ENCODE measurements at places on chromosomes 5 and 9. TPM values are rescaled to one million over a fixed set of nuclear protein-coding genes. Genes with fewer than 3 reads are reported as not detected.

DNA sequence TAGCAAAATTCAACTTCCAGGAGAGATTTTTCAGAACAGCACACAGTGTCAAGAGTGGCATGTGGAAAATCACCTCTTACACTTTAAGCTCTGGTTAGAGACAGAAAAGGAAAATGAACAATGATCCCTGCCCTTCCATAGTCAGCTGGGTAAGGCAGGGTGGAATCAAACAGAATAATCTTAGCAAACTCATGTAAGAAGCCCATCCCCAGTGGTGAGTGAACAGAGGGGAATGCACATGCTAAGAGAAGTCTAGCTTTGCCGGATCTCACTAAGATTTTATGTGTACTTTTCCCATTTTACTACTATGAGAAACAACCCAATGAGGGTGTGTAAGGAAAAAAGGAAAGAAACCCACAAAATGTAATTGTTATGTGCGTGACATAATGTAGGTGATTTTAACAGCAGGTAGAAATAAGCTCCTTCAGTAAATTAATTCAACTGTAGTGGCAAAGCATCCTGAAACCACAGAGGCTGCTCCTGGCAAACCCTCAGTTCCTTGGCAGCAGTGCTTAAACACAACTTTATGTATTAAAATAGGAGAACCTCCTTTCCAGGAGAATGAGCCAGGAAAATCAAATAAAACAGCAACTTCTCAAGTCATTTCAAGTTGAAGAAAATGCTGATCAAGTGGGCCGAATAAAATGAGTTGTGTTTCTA, 366.0 kb upstream of the TRPC7 start:
- H3K36me3 ChIP-seq: no peaks in the 10 kb centered on the region
- no peak for DNase-seq
- no peaks in the 10 kb centered on the region for H3K27me3 ChIP-seq
- H3K4me3 ChIP-seq: no peak overlapping the region

DNA sequence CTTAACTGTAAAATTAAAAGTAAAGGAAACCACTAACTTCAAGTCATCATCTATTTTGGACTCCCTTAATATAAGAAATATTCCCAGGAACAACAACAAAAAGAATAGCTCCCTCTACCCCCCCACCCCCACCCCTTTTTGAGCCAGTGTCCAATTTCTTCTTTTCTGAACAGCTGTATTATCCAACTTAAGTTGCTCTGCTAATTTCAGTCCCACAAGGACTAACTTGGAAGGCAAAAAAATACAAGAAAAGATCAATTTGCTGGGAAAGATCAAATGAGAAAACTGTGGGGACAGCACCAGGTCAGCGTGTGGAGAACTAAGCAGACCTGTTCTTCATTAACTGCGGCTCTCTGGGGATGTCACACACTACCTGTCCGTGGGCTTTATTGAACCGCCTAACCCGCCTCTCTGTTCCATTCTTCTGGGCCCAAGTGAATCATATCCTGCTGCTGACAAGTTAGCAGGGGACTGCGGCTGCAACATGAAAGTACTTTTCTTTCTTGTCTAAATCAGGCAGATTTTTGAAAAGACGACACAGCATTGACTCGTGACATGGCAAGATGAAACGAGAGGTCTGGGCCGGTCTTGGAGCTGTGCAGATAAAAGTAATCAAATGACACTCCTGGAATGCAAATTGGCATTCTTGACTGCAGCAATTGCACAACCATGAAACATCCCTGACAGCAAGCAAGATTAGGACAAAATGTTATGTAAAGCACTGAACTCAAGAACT, 2.7 kb downstream of the BNC2 start:
- DNase-seq: no peak
- no peak overlapping the region for H3K27ac ChIP-seq
- H3K36me3 ChIP-seq: no peaks in the 10 kb centered on the region
- peaks cover 55% of the 10 kb centered on the region for H3K27me3 ChIP-seq
- H3K4me1 ChIP-seq: peaks cover 27% of the 10 kb centered on the region

GRCh38 chr5:39231705-39232525, 12.6 kb upstream of the FYB1 start:
- no peaks in the 10 kb centered on the region for H3K36me3 ChIP-seq
- H3K27ac ChIP-seq: no peak overlapping the region
- H3K4me3 ChIP-seq: no peak overlapping the region
- DNase-seq: no peak

GRCh38 chr5:93034621-93035590, 546.1 kb downstream of the NR2F1-AS1 start:
- no peaks in the 10 kb centered on the region for H3K36me3 ChIP-seq
- no peaks in the 10 kb centered on the region for H3K27me3 ChIP-seq
- no peak overlapping the region for H3K27ac ChIP-seq
- H3K4me1 ChIP-seq: no peaks in the 10 kb centered on the region
- H3K4me3 ChIP-seq: no peak overlapping the region

DNA sequence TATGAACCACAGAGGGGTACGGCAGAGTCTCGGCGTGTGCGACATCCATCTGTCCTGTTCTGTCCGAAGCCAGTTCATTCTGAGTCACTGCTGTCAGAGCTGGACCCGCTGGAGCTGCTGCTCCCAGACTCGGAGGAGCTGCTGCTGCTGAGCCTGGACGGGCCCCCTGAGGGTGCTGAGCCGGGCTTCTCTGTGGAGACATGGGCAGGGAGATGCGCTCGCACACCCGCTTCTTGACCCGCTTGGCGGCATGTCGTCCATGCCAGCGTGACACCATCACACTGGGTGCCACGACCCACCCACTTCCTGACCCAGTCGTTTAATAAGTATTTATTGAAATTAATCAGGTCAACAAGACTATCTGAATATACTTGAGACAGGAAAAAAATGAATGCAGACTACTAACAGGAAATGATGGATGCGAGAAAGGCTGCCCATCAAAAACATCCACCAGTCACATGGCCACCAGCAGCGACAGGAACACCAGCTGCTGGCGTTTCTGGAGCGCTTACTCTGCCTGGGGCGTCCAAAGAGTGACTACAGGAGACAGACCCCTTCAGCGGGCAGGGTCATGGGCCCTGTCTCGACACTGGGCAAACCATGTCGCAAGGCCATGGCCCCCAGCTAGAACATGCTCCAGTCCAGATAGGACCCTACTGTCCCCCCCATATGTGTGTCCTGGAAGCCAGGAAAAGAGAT, 8.4 kb downstream of the BRD3OS start:
- no peak overlapping the region for H3K27ac ChIP-seq
- no peaks in the 10 kb centered on the region for H3K27me3 ChIP-seq
- H3K4me3 ChIP-seq: no peak overlapping the region
- no peaks in the 10 kb centered on the region for H3K4me1 ChIP-seq
- peaks cover 81% of the 10 kb centered on the region for H3K36me3 ChIP-seq

GRCh38 chr9:96686638-96687335, 31.7 kb upstream of the PRXL2C start:
- peak; percentile 93 for DNase-seq
- H3K27me3 ChIP-seq: peaks cover 16% of the 10 kb centered on the region
- no peak overlapping the region for H3K27ac ChIP-seq
- H3K4me1 ChIP-seq: no peaks in the 10 kb centered on the region

DNA sequence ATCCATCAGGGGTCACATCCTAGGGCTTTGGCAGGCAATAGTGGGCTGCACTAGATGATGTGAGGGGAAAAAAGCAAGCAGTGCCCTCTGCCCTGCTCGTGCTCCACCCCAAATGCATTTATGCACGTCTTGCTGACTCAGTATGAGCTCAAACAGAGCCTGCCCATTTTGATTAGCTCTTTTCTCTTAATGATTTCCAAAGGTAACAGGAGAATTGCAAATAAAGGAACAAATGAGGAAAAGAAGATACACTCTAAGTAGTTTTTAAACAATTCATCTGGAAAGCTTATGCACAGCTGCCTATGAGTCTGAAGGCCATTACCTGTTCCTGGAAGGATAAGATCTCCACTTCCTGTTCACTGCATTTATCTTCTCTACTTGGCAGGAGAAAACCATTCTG, 364.2 kb downstream of the TMEM232 start:
- H3K4me1 ChIP-seq: no peaks in the 10 kb centered on the region
- DNase-seq: no peak
- no peaks in the 10 kb centered on the region for H3K27me3 ChIP-seq
- H3K27ac ChIP-seq: no peak overlapping the region

The BARHL1 gene
- total RNA-seq: not detected

- no peak for DNase-seq
- no peak overlapping the region for H3K27ac ChIP-seq
- H3K4me1 ChIP-seq: no peaks in the 10 kb centered on the region
- H3K4me3 ChIP-seq: no peak overlapping the region
Observed at GRCh38 chr5:102153003-102153759, 142.9 kb downstream of the SLCO4C1 start.

Measured in spleen (tissue), 13 donors.